ENCODE measurements at places on chromosomes 1 and 21.

DNA sequence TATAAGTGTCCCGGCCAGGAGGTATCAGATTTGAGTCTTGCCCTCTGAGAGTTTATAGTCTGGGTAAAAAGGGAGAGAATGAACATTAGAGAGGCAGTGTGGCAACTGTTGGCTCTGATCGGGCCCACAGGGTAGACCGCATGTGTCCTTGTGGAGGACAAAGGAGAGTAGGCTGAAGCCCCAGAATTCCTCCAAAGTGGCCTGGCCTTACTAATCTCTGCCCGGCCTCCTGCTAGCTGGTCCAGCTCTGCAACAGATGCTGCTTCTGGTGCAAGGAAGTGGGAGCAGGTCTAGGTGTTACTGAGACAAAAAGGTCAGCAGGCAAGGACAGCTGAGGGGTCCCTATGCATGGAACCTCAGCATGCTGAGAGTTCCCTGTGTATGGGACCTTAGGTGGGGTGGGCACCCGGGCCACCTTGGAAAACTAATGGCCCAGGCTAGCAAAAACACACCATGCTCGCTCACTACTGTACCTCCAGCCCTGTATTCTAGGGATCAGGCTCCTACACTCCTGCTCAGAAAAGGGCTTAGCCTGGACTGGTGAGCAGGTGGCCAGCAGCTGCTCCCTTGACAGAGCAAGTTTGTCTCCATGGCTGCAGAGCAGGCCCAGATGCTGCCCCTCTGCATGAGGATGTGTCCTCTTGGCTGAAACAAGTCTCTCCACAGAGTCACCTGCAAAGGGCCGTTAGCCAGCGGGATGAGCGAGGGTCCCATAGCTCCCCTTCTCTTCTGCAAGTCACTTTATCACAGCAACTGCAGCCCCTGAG lies 30.3 kb upstream of the RGS16 start:
- no peak for DNase-seq

DNA sequence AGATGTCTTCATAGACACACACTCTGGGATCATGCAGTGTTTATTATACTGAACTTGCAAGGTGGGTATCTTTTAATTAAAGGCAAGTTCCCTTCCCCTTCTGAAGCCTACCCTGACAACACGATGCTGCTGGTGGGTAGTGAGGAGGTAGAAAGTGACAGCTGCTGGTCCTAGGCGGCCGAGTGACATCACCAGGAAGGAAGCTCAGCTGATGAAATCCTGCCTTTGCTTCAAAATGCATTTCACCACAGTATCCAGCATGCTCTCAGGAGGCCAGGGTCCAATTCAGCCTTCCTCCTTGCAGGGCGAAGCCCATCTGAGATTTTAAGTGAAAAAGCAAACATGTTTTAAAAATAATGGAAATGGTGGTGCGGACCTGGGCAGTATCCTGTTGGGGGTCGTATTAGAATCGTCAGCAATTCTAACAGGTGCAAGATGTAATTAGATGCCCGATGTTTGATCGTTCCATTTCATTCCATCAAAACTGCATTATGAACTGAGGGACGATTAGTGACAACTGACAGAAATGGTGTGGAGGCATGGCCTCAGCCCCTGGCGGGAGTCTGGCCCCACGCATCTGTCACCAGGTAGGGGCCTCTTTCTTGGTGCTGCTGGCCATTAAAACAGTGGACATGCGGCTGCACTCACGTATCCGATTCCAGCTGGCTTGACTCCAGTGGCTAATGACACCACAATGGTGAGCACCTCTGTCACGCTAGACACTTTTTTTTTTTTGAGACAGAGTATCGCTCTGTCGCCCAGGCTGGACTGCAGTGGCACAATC lies 324.8 kb upstream of the C1orf174 start:
- DNase-seq = no peak

GRCh38 chr1:170853867-170854266 lies 81.5 kb upstream of the MROH9 start:
- no peak for DNase-seq

DNA sequence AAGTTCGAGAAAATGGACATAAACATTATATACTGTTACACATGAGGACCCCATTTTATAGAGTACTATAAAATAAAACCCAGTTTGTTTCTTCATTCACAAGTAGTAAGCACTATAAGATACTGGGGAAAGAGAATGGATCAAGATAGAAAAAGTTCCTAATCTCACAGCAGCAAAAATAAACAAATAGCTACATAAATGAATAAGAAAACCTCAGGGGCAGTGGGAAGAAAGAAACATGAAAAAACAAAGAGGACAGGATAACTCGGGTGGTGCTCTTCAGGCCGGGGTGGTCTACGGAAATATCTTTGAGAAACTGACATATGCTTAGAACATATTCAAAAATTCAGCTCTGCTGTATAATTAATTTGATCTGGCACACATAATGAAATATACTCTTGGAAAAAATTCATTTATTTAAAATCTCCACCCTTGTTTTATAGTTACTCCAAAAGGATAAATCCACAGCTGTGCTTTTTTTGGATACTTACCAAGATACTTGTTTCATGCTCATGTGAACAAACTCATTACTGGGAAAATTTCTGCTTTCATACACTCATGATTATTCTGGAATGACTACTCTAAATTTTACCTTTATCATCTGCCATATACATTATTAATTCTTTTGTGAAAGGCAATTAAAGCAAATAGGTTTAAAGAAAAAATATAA lies 20.0 kb downstream of the CEP170 start:
- DNase-seq = no peak

- no peak for DNase-seq
Measured at GRCh38 chr1:23594927-23595353, 35.6 kb upstream of the ID3 start.

DNA sequence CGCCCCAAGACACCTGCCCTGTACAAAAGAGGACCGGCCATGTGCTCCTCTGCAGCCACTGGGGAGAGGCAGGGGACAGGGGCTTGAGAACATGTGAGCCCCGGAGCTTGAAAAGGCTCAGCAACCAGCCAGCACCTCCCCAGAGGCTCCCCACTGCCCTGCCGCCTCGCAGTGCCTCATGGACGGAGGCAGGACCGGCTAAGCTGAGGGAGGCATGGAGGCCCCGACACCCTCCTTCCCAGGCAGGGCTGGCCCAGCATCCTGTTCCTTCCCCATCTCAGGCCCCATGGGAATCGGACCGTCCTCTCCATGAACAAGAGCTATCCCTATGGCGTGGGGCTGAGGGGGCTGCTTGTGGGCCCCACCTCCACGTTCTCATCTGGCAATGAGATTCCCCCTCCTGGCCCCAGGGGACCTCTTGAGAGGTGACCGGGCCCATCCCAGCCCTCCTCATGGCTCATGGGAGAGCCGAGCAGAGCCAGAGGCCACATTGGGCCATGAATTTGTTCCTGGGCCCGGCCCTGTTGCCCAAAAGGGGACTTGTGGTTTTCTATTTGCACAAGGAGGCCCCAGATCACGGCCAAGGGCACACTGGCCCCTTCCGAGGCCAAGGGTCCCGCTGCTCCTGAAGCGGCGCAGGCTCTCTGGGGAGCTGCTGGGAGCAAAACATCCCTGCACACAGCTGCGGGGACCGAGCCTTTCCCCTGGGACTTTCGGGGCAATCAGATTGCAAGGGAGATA lies 65.2 kb upstream of the ARHGEF16 start:
- no peak for DNase-seq

- no peak for DNase-seq
Measured at GRCh38 chr21:14120091-14120734, 90.5 kb downstream of the LIPI start.

DNA sequence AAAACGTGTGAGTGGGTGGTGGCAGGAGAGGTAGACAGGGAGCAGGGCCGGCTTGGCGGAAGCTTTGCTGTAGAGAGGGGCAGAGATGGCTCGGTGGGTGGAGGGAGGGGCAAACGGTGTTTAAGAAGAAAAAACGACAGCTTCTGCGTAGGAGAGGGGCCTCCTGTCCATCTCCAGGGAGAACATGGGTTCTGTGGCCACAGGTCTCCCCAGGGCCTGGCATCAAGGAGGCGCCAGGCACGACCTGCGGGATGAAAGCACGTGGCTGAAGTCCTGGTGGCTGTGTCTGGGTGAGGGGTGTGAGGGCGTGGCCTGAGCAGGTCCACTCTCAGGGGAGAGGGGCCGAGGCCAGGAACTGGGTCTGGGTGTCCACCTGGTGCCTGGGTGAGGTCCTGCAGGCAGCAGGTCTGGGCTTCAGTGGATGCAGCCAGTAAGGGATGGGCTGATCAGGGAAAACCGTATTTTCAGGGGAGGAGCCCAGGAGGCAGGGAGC lies 940 bp upstream of the PRKCZ start:
- DNase-seq = no peak

GRCh38 chr1:93710499-93711453 lies 29.1 kb upstream of the BCAR3 start:
- DNase-seq = no peak

GRCh38 chr1:65480684-65481405 lies 60.4 kb downstream of the LEPR start:
- no peak for DNase-seq

GRCh38 chr1:233364026-233364425 lies 36.5 kb downstream of the MAP3K21 start:
- no peak for DNase-seq

DNA sequence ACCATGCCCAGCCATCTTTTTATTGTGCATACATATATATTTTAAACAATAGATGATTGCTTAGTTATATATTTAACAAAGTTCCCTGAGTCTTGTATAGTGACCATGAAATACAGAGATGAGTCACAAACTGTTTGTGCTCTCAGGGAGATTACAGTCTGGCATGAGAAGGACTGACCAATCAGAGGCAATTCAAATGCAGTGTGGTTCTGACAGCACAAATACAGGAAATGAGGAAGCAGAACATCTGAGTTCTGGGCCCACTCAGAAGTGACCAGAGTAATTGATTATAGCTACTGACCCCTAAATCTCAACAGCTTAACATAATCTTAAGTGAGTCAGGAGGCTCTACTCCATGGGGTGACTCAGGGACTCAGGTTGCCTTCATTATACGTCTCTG lies 534.5 kb downstream of the OMA1 start:
- DNase-seq = no peak

GRCh38 chr1:235843461-235843961 lies 23.2 kb downstream of the LYST start:
- no peak for DNase-seq

- DNase-seq = peak; percentile 70
Measured at GRCh38 chr1:231337043-231337471, 595 bp downstream of the EXOC8 start.

DNA sequence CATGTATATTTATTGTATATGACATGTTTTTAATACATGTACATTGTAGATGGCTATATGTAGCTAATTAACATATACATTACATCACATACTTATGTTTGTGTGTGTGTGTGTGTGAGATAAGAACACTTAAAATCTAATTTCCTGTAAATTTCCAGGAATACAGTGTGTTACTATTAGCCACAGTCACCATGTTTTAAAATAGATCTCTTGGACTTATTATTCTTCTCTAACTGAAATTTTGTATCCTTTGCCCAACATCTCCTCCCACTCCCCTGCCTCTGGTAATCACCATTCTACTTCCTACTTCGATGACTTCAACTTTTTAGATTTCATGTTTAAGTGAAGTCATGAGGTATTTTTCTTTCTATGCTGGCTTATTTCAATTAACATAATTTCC lies 64.8 kb downstream of the FCRL5 start:
- DNase-seq = no peak

- peak; percentile 77 for DNase-seq
Measured at GRCh38 chr1:17125756-17126237, 6.5 kb upstream of the PADI2 start.

DNA sequence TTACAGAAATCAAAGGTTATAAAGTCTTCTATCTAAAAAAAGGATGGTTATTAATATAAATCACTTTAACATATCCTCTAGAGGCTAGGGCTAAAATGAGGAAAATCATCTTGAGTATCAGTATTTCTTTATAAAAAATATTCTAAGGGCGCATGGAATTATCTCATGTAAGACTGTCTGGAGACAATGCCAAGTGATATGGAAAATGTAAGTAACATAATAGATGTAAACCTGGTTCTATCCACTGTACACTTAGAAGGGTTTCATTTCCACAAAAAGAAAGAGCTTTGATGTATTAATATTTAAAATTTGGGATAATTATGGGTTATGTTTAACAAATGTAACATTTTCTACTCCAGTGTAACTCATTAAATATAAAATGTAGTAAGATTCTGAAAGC lies 95.9 kb upstream of the DPH5 start:
- DNase-seq = no peak

DNA sequence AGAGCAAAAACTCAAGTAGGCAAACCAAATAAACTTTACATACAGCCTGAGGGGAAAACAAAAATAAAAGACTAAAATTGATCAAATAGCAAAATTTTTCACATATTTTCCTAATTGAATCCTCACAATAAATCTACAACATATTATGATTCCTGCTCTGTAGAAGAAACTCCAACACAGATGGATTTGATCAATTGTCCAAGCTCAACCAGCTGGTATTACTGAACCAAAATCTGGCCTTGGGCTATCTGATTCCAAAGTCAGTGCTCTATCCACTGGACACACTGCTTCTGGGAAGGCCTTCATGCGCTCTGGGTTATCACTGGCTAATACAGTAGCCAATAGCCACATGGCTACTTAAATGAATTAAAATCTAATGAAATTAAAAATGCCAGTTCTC lies 39.3 kb downstream of the PCNX2 start:
- no peak for DNase-seq

GRCh38 chr1:55833529-55834091 lies 618.4 kb upstream of the USP24 start:
- DNase-seq = no peak

DNA sequence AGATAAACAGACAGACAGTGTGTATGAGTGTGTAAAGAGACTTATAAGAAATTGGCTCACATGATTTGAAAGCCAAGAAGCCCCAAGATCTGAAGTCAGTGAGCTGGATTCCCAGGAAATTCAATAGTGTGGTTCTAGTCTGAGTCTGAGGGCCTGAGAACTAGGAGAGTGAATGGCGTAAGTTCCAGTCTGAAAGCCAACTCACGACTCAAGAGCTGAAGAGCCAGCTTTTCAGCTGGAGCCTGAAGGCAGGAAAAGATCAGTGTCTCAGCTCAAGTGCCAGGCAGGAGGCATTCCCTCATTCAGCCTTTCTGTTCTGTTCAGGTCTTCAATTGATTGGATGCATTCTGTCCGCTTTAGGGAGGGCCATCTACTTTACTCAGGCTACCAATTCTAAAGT lies 257.2 kb downstream of the PLPP3 start:
- no peak for DNase-seq

GRCh38 chr1:200786788-200787187 lies 48.1 kb downstream of the CAMSAP2 start:
- DNase-seq = no peak

DNA sequence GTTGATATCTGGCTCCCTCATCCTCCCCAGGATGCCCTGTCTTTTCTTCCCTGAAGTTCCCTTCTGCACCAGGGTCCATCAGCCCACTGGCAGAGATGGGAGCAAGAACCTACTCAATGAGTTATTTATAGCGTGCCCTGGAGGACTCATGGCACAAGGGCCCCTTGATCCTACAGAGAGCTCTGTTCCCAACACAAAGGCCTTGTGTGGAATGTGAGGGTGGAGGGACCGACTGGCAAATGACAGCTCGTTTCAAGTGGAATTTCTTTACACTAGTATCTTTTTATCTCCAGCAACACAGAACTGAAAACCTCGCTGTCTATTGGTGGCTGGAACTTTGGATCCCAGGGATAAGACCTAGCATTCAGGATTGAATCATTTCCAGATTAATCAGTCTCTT lies 22.4 kb downstream of the CHI3L2 start:
- no peak for DNase-seq

Data from natural killer cell treated with Interleukin-12 subunit alpha and Interleukin-12 subunit beta and Interleukin-15 and Interleukin-18, amount 100 ng/mL, for 72 hours (primary cell).